HCT116 (cell line): ENCODE measurements at places on chromosomes 1 and 21.

DNA sequence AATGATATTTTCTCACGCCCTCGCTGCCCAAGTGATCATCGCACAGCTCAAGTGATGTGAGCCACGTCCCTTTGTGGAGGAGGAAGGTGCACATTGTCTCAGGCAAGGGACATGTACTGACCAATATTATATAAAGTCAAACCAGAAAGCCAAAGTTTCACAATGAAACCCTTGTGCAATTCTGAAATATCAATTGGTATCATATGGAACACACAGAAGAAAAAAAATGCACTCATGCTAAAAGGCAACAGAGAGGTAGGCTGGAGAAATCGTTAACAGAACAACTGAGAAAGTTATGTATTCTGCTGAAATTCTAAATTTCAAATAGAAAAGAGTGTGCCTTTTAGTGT is 1.9 kb downstream of the JAM2 start:
- no peak for DNase-seq

- no peak for DNase-seq
Observed at GRCh38 chr1:155912056-155912536, 947 bp upstream of the RIT1 start.

DNA sequence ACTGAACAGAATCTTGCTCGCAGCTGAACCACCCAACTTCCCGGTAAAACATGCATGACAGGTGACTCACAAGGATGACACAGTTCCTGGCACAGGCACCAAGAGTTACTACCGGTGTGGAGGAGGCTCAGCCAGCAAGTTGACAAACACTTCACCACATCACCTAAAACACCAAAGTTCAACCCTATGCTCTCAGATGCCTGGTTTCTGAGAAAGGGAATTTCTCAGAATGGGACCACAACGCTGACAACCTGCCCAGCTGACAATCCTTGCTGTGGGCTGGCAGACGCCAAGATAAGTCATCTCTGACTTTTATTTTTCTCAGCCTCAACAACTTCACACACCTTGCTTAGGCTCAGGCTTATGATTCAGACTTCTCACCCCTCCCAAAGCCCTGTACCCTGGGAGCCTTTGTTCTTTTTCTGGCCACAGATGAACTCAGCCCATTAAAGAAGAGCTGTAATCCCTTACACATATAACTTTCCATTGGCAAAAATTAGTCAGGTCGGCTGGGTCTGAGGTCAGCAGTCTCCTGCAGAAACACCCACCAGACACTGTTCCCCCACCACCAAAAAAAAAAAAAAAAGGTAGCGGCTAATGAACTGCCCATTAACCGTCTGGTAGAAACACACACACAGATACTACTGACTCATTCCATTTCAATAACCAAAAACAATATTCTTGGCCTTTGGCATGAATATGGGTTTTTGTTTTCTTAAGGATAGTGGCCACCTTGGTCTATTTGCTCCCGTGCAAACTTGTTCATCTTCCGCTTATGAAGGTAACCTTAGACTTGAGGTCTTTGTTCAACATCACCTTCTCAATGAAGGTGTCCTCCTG is 10.8 kb upstream of the TIAM1 start:
- peak; percentile 98 for DNase-seq

DNA sequence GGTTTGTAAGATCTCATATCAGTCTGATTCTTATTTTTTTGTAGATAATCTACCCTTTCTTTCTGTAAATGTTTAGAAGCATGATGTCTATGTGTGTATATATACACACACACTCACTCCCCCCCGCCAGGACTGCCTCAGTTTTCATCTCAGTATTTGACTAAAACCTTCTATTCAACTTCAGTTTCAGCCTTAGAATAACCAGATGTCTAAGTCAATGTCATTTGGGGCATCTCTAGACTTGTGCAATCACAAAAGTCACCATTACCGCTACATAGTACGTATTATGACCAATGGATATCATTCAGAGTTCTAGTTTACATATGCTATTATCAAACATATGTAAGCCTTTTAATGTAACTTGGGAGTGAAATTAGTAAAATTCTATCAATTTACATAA is 53.3 kb upstream of the BOLA1 start:
- no peak for DNase-seq
